HEK293T (cell line): ENCODE measurements at places on chromosomes 7 and 10.

DNA sequence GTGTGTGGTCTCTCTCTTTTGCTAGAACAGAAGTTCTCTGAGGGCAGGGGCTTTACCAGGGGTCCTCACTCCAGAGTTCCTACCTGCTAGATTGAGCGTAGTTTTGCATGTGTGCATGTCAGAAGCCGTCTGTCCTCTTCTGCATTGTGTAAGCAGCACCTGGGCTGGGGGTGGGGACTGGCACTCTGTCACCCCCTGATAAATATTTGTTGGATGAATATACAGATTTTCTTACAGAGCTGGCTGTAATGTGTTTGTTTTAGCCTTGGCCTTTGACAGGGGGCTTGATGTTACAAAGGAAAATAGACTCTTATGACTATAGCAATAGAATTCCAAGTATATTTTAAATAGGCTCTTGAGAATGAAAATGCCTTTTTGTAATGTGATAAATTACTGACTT is 46.6 kb downstream of the WDR37 start:
- DNase-seq, result no peak

DNA sequence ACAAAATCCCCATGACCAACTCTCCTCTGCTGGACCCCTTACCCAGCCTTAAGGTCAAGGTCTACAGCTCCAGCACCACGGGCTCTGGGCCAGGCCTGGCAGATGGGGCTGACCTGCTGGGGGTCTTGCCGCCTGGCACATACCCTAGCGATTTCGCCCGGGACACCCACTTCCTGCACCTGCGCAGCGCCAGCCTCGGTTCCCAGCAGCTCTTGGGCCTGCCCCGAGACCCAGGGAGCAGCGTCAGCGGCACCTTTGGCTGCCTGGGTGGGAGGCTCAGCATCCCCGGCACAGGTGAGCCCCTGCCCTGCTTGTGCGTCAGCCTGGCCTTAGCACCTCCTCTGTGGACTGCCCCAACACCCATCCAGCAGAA is 27.5 kb upstream of the SLC29A3 start:
- no peak for DNase-seq

DNA sequence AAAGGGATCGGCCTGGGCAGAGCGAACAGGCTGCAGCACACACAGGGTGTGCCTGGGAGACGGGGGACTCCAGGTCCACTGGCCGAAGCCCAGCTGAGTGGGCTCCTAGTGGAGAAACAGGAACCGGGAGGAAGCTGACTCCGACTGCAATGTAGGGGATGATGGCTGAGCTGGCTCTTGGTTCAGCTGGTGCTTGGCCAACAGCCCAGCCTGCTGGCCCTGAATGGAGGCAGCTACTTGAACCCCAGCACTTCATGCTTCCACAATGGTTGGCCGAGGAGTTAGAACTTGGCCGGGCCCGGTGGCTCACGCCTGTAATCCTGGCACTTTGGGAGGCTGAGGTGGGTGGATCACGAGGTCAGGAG is 27.0 kb upstream of the FRAT2 start:
- no peak for DNase-seq

DNA sequence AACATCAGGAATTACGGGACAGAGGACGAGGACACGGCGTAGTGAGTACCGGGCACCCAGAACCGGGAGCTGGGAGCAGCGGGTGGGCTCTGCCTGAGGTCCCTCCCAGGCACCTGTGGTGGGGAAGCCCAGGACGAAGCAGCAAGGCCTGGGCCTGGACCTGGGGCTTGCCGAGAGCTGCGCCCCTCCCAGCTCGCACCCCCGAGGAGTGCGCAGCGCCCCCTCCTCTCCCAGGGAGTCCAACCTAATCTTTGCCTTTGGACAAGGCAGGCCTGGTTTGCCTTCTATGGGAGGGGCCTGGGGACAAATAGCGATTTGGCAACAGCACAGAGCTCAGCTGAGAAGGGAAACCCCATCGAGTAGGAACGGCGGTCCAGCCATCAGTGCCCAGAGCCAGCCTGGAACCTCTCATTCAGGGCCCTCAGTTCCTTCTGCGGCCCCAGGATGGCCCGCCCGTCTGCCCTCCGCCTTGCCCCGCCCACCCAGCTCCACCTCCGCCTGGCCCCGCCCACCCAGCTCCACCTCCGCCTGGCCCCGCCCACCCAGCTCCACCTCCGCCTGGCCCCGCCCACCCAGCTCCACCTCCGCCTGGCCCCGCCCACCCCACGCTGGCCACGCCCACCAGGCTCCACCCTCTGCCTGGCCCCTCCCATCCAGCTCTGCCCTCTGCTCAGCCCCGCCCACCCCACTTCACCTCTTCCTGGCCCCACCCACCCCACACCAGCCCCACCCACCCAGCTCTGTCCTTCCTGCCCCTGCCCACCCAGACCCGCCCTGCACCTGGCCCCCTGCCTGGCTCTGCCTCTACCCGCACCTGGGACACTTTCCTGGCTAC is 32.5 kb upstream of the KNDC1 start:
- peak; percentile 91 for DNase-seq

DNA sequence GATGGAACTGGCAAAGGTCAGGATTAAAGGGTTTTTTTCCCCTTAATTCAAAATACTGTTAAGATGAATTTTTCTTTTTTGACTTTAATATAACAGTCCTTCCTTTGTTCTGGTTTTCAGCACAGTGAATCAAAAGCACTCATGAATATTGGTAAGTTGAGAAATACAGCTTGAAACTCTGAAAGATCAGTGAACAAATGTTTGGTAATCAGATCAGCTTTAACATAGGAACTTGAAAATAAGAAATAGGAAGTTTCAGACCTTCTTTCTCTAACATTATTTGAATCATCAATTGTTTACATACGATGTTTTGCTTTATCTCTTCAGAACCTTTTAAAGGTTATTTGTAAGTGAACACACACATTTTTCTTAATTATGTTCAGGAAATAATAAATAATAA is 90.5 kb downstream of the SGMS1 start:
- DNase-seq, result no peak

DNA sequence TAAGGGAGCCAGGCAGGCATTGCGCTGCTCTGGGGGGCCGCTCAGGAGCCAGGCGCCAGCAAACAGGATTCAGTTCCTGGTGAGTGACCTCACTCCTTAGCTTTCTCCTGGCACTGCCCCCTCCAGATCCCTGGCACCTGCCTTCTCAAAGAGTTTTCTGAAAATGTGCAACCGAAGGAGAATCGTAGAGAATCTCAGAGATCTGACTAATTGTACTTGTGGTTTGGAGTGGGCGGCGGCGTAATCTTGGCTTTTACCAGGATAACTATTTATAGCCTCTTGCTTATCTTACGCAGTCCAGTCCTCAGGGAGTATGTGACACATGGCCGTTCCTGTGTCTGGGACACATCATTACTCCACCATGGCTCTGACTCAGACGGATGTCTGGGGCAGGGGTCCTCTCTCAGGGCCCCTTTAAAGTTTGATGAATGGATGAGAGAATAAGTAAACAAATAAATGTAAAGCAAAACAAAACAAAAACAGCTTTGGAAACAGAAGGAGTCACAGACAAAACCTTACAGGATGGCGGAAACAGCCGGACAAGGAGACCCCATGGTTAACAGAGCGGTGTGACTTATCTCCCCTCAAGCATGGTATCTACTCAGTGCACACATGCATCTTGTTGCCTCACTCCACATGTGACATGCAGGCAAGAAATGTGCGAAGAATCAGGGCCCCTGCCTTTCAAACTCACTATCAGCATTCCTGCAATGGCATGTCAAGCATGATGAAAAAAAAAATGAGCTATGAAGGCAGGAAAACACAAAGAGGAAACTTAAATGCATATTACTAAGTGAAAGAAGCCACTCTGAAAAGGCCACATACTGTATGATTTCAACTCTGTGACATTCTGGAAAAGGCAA is 99.7 kb downstream of the TNS3 start:
- DNase-seq, result no peak

DNA sequence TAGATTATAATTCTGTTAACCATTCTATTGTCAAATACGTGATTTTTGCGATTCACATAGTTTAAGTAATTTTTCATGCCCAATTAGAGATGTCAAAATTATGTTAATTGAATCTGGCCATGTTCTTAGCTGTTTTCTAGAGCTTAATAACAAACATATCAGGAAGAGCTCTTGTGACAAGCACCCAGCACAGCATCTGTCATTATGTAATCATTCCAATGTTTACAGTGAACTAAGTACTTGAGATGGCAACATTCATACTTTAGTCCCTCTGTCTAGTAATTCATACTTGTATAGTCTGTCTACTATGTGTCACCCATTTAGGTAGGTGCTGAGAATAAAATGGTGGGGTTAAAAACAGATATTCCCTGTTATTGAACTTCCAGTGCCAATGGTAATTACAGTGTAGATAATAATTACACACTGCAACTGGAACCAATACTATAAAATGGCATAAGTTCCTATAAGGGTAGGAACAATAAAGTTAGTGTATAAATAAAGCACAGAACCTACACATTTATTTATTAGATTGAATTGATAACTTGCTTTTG is 55.2 kb downstream of the ZEB1 start:
- DNase-seq, result no peak

DNA sequence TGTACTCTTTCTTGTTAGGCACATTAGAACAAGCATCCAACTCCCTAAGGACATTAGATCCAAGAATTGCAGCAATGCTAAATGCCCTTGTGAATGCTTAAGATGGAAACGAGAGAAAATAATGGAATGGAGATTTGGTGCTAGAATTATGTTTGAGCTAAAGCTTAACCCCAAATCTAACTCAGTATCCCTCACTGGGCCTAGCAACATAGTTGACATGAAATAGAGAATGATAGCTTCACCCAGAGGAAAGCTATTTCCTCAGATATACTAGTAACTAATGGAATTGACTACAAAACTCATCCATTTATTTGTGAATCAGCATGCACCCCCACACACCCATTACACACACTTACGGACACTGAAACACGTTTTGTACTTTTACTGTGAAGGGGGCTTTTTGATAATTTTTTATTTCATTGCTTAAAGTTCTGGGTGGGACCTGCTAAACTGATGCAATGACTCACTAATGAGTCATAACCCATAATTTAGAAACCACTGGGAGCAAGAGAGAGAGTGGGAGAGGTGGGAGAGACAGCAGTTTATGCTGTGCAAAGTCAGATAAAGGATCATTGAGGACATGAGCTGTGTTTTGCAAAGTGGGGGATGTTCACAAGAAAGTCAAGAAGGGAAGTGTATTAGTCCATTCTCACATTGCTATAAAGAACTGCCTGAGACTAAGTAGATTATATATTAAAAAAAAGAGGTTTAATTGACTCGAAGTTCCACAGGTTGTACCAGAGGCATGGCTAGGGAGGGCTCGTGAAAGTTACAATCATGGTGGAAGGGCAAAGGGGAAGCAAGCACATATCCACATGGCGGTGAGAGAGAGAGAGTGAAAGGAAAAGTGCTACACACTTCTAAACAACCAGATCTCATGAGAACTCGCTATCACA is 382.7 kb downstream of the SFMBT2 start:
- DNase-seq, result no peak

GRCh38 chr7:80611779-80612178 is 26.7 kb upstream of the CD36 start:
- DNase-seq, result no peak

DNA sequence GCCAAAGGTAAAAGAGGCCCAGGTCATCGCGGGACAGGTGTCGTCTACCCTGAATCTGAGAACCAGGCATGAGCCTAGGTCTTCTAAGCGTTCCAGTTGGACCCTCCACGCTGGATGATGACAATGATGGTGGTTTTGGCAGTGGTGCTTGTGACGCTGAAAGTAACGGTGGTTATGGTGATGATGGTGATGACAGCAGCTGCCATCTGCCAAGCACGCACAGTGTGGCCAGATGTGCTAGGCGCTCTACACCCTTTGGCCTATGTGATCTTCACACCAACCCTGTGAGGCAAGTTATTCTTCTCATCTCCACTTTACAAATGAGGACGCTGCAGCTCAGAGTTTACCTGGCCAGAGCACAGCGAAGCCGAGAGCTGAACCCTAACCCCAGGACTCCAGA is 93.9 kb downstream of the FAM53B start:
- DNase-seq, result no peak

DNA sequence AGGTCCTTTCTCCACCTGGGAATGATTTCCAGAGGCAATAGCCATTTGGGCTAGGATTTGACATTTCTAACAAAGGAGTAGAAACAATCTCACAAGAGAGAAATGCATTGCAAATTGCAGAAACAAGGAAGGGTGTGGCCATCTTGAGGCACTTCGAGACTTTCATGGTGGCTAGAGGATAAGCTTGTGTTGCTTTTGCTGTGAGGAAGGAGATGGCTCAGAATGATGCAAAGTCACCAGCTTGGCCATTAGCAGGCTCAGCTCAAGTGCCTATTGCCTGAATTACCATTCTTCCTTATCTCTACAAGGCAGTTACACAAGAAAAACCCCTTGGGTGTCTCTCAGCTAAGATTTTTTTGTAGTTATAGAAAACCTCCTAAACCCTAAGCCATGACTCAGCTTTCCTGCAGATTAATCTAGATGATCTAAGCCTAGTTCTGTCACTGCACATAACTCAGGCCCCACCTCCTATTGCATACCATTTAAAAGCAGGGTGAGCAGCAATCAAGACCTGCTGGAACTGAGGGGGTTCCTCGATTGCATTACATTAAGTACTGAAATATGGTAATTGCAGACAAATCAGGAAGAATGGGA is 683.1 kb downstream of the NRG3 start:
- no peak for DNase-seq

- DNase-seq, result no peak
Observed at GRCh38 chr7:105985672-105986215, 22.7 kb downstream of the CDHR3 start.

DNA sequence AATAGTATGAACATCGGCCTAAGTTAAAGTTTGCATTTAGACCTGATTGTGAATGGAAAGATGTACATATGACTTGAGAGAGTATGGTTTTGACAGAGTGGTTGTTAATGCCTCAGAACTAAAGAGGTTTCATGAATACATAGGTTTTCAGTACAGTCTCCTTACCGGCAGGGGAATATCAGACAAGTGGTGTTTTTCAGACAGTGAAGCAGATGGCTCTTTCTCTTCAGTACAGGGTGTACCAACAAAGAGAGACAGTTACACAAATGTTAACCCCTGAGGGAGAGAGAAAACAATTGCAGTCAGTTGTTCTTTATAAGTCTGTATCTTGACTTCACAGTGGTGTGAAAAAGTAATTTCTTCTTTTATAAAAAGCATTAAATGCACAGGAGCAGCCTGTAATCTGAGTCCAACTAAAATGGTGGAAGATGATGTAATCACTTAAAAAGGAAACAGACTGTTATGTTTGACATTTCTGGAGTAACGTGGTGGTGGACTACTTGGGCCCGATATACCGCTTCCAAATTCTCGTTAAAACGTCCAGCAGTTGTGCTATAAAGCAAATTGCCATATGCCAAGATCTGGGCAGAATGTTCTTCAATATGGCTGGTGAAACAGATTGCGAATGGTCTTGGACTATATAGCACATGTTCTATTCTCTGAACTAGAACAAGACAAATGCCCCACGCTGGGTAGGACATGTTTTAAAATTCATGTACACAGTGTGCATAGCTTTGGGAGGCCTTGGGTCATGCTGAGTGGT is 69.2 kb downstream of the SDK1 start:
- no peak for DNase-seq
